Fibroblast of skin of right quadriceps (primary cell): ENCODE measurements at places on chromosomes 1 and 21.

DNA sequence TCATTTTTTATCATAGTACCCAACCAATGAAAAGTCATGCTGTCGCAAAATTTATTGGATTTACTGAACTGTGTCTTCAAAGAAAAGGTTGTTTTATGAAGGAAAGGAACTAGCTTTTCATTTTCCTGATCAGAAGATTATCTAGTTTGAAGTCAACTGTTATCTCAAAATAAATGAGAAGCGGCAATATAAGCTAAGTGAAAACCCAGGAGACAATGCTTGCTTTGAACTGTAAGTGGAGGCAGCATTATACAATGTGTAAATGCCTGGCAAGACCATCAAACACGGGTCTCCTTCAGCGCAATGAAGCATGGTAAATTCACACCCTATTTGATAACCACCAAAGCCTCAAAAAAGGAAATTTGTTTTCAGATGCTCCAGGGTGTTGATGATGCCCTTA, 134.4 kb upstream of the PTBP2 start:
- DNase-seq: no peak

- DNase-seq: no peak
Measured at GRCh38 chr1:28898405-28898881, 15.9 kb upstream of the EPB41 start.

GRCh38 chr1:13751985-13752384, 52.0 kb downstream of the PRDM2 start:
- DNase-seq: no peak

DNA sequence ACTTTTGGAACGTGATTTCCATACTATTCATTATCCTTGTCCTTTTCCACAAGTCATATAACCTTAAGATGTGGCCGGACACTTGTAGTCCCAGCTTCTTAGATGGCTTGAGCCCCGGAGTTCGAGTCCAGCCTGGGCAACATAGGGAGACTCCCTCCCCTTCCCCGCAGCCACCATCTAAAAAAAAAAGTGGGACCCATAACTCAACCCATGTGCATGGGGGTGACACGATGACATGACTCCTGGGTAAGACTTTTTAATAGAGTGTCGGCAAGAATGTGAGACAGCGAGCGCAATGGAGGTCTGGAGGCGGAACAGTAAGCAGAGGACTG, 25.7 kb downstream of the MIA3 start:
- DNase-seq: no peak

GRCh38 chr1:41365772-41366454, 4.7 kb downstream of the FOXO6 start:
- no peak for DNase-seq

DNA sequence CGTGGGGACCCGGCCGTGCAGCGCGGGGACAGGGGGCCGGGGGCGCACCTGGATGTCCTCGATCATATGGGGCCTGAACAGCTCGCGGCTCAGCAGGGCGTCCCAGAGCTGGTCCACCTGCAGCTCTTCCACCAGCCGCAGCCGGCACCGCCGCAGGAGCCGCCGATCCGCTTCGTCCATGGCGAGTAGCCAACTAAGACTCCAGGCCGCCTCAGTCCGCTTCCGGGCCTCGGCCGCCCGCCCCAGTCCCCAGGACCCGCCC, at the start of gene CASP9:
Gene CASP9 (minus strand): TSS at position 195 of the 262 bp plus-strand sequence. CDS start 15 bp downstream, at position 180.
- DNase-seq: no peak

DNA sequence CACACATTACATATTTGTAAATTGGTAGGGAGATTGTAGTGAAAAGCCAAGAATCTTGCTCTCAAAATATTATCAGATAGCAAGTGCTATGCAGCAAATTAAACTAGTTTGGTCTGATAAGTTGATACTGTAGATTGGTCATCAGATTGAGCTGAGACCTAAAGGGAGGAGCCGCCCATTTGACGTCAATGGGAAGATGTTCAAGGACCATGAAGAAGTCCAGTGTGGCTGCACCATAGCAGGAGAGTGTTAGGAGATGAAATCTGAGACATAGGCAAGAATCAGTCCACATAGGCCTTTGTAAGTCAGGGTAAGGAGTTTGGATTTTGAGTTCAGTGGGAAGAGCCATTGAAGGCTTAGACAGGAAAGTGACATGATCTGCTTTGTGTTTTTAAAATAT, 16.3 kb downstream of the ZMPSTE24 start:
- no peak for DNase-seq

DNA sequence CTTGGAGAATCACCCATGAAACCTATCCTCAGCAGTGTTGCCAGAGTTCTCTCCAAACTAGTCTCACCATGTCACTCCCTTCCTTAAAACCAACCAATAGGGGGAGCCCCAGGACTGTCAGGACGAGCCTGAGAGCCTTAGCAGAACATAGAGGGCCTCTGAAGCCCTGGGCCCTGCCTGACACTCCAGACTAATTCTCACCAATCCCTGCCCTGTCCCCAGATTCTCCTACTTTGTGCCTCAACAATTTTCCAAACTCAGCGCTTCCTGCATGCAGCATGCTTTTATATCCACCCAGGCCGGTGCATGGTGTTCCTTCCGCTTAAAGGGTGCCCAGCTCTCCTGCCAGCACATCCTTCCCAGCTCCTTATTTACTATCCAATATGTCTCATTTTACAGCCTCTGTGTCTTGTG, 42.7 kb downstream of the HSD3B1 start:
- DNase-seq: peak; percentile 53
